ENCODE measurements at places on chromosomes 3 and 15.

GRCh38 chr15:57285386-57285785, 90.9 kb upstream of the CGNL1 start:
- DNase-seq = no peak

DNA sequence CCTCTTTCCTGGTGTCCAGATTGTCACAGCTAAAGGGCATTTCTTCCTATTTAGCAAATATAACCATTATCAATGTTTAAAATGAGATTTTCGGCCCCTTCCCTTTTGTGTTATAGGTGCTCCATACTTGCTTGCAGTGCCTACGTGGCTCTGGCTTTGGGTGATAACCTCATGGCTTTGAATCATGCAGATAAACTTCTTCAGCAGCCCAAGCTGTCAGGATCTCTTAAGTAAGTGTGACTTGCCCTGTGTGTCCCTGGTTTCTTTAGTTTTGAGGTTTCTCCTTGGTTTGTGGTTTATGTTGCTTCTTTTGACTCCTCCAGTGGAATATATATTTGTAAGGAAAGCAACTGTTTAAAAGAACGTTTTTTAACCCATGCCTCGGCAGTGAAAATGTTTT, 58.5 kb upstream of the TRIM71 start:
- DNase-seq = no peak

GRCh38 chr3:98766924-98767323, 3.8 kb downstream of the ST3GAL6 start:
- DNase-seq = no peak

DNA sequence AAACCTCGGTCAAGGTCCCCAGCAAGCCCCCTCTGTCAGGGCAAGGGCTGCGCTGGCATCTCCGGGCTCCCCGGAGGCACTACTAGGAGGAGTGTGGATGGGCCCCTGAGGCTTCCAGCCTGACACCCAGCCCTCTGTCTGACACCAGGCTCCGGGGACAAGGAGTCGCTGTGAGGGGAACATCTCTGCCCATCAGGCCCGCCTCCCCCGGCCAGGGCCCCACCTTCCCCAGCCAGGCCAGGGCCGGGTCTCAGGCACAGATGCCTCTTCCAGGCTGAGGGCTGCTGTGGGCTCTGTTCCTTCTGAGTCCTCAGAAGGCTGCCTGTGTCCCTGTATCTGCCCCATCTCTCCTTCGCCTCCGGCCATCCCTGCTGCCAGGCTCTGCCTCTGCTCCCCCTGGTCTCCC, 15.8 kb downstream of the CSPG4 start:
- DNase-seq = no peak

GRCh38 chr15:52673312-52673711, 5.9 kb downstream of the ATOSA start:
- DNase-seq = no peak

GRCh38 chr3:4736284-4736861, 242.9 kb upstream of the BHLHE40 start:
- no peak for DNase-seq

DNA sequence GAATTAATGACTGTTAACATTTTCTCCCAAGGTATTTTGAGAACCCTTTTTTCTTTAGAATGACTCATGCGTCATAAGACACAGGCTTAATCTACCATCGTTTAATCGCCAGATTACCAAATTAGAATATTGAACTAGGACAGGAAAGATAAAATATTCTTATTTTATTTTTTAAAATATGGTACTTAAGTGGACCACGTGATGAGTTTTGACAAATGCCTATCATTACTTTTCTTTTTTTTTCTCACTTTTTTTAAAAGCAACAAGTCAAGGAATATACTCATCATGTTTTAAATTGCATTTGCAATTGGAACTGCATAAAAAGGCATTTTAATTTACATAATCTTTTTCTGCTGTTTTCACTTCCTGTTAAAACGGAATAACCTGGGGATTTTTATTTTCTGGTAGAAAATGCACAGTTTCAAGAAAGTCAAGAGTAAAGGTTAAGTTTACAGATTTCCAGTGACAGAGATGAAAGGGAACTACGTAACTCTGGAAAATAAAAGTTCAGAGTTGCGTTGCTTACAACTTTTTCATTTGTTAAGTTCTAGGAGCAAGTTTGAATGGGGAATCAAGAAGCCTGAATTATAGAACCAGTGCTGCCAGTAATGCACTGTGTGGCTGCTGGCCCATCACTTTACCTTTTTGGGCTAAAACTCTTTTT, 23.6 kb downstream of the SIAH2 start:
- no peak for DNase-seq

DNA sequence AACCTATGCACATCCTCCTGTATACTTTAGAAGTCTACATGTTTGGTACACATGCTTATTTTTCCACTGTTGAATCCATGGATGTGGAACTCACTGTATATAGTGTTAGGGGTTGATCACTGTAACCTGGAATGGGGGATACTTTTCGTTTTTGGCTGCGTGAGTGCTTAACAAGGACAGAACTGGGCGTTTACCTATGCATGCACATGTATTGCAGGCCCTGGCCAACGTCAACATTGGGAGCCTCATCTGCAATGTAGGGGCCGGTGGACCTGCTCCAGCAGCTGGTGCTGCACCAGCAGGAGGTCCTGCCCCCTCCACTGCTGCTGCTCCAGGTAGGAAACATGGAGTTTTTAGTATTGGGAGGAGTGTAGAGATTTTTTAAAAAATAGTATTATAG, 2.3 kb downstream of the RPLP1 start:
- DNase-seq = no peak

- DNase-seq = no peak
Measured at GRCh38 chr3:88188436-88188835, 38.7 kb downstream of the C3orf38 start.

DNA sequence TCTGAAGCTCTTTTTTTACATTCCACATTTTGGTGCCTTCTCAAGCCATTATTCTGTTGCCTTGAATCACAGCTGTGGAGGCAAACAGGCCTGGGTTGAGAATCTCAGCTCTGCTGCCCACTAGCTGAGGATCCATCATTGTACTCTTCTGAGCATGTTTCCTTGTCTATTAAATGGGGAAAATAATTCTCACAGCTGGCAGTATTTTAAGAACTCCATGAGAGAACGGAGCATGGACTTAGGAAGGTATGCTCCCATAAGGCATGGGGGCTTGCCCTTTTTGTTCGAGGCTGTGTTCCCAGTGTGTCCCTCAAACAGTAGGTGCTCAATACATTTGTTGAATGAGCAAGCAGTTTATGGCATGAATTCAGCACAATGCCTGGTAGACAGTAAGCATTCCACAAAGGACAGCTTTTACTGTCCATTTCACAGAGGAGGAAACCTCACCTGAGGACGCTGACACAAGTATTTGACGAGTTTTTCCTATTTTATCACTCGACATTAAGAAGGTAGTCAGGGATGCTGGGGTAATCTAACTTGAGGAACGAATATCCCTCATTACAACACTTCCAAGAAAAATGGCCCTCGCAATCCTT, 2.1 kb upstream of the PTPRG start:
- no peak for DNase-seq

DNA sequence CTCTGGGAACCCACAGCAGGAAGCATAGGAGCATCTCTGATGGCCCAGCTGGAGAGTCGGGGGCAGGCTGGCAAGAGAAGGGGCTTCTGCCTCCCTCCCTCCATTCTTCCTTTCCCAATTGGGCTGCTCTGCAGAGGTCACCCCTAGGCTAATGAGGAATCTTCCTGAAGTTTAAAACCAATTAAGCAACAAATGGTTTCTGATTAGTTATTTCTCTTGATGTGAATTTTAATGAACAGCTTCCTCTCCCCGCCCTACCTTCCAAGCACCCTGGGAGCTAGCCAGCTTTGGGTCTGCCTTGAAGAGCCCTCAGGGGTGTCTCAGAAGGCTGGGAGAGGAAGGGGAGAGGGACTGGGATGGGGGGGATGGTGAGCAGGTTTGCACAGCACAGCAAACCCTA, 24.6 kb upstream of the HCN4 start:
- no peak for DNase-seq

DNA sequence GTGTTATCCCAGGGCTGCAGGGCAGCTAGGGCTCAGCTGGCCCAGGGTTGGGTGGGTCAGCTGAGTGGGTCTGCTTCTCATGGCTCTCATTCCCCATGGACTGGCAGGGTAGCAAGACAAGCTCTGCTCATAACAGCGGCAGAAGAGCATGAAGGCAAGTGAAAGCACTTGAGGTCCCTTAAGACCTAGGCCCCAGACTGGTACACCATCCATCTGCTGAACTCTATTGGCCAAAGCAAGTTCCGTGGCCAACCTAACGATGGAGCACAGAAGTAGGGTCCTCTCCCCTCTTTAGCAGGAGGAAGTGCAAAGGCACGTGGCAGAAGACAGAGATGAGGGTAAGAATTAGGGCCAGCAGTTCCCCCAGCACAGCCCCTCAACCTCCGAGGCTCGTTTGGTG, 174.3 kb upstream of the TOPAZ1 start:
- DNase-seq = no peak

GRCh38 chr3:100438623-100438974, 37.3 kb downstream of the LNP1 start:
- no peak for DNase-seq

GRCh38 chr15:80374441-80374840, 29.7 kb upstream of the ARNT2 start:
- no peak for DNase-seq

GRCh38 chr3:70114431-70114830, 114.9 kb downstream of the SAMMSON start:
- DNase-seq = no peak

- no peak for DNase-seq
Measured at GRCh38 chr3:17154941-17155340, 270.2 kb downstream of the PLCL2 start.

- DNase-seq = no peak
Measured at GRCh38 chr3:46479696-46480095, 15.0 kb upstream of the LTF start.

DNA sequence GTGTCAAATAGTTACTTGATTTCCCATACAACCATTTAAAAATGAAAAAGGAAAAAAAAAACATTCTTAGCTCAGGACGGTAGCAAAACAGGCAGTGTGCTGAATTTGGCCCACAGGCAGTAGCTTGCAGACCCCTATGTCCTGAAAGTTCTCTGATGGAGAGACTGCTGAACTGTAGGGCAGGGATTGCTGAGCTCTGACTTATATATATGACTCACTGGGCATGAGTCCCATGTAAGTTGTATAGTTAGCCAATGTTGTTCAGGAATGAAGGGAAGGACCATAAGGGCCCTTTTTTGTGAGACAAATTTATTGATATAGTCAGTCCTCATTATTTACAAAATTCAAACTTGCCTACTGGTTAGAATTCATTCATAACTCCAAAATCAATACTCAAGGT, 36.9 kb upstream of the FRMD4B start:
- DNase-seq = no peak

GRCh38 chr3:70108072-70108471, 108.5 kb downstream of the SAMMSON start:
- DNase-seq = no peak

GRCh38 chr3:16907243-16907642, 22.5 kb downstream of the PLCL2 start:
- DNase-seq = no peak

GRCh38 chr3:118802325-118803095, 232.1 kb downstream of the IGSF11 start:
- DNase-seq = no peak

- no peak for DNase-seq
Measured at GRCh38 chr15:77287385-77287784, 132.5 kb downstream of the PEAK1 start.

DNA sequence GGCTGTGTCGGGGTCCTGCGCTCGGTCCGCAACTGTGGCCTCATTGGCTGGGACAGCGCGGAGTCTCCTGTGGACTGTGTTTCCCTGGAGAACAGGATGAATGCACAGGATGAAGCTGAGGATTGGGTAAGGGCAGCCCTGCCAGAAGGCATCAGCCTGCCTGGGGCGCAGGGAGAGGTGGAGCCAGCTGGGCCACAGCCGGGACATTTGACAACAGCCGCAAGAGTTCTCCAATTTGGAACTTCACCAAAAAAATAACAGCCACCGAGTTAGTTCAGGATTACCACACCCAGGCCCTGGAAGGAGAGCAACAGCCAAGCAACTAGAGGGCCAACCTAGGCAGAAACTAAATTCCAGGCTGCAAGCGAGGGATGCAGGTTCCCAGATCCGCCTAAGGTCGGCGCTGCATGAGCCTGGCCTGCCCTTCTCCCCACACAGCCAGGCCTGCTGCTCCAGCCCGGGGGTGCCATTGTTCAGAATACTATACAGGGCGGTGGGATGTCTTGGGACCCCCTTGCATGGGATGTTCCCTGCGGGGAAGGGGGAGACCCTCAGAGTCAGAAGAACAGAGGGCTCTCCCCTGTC, 229.3 kb downstream of the OCA2 start:
- DNase-seq = no peak

DNA sequence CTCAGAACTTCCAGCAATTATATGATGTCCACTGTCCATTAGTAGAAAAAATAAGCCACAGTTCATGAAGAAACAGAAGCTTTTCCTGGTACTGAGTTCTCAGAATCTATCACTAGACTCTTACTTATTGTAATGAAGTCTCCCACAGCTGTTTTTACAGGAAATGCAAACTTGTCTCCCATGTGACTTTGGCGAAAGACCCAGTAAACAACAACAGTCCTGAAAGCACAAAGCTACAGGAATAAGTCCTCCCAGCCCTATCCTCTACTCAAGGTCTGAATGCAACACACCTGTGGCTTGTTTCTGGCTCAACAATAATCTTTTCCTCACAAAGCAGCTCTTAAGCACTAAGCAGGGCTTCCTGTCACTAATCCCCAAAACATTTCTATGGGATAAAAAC, 55.9 kb downstream of the EOMES start:
- DNase-seq = no peak

DNA sequence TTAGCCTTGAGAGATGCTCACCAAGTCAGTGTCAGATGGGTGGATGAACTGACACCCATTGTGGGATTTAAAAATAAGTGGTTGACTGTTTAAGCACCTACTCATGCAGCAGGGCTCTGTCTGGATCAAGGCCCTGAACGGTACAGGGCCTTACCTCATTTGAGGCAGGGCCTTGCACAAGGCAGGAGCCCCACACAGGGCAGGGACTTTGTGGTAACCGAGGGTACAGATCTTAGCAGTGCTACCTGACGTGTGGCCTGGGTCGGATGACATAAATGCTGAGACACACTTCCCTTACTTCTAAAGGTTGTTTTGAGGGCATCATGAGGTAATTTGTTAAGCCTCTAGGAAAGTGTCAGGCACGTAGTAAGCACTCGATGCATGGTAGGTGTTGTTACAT, 59.5 kb upstream of the PLXNA1 start:
- DNase-seq = no peak

DNA sequence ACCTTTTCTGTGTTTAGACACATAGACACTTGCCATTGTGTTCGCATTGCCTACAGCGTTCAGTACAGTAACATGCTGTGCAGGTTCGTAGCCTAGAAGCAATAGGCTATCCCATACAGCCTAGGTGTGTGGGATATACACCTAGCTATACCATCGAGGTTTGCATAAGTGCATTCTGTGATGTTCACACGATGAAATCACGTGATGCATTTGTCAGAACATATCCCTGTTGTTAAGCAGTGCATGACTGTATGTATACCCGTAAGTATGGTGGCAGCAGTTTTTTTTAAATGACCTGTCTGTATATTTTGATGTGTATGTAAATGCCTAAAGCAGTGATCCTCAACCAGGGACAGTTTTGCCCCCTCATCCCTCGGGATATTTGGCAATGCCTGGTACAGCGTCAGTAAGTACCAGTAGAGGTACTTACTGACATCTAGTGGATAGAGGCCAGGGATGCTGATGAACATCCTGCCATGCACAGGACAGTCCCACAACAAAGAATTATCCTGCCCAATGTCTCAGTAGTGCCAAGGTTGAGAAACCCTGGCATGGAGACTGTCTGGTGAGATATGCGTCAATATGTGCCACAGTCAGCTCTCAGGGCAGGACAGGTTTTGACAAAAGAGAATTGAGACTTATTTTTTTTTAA, 129.1 kb downstream of the HCN4 start:
- no peak for DNase-seq

GRCh38 chr3:105360003-105360402, 6.7 kb upstream of the ALCAM start:
- DNase-seq = no peak

Measured in COR-L47 (cell line).